ENCODE measurements at places on chromosomes 4 and X.

DNA sequence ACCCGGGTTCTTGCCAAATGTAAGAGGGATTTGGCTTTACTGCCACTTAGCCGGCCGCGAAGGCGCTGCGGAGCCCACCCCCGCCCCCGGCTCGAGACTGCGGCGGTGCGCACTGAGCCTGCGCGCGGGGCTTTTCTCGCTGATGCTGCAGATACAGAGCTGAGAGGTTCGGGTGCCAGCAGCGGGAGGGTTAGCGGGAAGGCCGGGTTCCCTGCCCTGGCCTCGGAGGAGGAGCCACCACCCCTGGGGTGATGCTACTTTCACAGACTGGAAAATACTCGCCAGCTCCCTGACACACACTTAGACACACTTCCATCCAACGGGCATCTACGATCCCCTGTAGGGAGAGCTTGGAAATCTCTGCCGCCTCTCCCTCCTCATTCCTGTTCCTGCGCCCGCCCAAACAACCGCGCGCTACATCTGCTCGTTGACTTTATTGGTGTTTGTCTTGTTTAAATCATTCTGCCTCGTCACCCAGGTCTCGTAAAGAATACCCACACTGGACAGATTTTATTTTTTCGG is 2.1 kb upstream of the PCDH7 start:
- no peak for DNase-seq

GRCh38 chr4:112513971-112514646 is 1.9 kb downstream of the NEUROG2 start:
- DNase-seq: no peak

- no peak for DNase-seq
These were observed 309.8 kb downstream of the LDB2 start for GRCh38 chr4:16588651-16589050.

DNA sequence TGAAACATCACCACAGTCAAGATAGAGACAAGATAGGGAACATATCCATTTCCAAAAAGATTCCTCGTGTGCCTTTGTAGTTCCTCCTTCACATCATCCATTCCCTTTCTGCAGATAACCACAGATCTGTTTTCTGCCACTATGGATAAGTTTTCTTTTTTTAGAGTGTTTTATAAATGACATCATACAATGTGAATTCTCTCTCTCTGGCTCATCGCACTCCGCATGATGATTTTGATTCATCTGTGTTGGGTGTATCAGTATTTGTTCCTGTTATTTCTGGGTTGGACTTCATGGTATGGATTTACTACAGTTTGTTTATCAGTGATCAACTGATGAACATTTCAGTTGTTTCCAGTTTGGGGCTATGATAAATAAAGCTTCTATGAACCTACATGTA is 23.2 kb upstream of the ANXA3 start:
- no peak for DNase-seq

DNA sequence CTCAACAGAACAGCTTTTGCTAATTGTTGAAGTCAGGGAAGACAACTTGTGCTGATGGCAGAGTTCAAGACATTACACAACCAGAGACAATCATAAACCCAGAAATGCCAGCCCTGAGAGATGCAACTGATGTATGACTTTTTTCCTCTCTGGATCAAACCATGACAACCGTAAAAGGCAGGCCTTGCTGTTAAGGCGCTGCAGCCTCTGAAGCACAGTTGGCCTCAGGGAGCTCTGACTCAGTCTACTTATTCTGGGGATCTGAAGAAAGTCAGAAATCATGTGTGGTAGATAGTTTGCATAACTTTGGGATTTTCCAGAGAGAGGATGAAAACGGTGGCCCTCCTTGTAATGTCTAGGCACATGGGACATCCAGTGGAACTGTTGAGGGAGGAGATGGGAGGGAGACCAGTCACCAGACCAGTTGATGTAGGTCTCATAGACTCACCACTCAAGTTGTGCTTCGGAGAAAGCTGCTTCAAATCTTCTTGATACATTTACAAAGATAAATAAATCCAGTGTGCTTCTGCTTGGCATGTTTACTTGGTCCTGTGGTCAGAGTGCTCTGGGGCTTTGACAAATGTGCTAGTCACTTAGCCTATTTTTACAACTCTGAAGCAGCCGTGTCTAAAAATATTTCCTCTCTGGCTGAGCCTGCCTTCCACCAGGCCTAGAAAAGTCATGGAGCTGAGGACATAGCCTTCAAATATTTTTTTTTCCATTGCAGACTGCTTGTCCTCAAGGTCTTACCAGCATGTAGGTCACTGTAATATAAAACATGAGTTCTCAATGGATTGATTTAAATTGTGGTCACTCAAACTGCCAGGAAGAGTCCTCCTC is 7.5 kb downstream of the HADH start:
- DNase-seq: no peak

DNA sequence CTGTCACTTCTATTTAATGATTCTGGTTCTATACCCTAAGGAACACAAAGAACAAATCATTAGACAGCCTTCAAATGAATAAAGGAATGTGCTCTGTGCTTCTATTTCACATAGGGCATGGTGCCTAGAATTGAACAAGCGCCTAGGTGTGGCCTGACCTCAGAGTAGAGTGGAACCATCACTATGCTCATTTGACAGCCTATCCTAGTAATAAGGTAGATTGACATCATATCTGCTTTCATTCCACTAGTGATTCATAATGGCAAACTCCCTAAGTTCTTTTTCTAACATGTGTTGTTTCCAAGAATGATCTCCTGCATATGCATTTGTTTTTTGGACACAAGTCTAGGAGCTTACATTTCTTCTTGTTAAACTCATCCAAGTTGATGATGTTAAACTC is 36.6 kb downstream of the METTL14 start:
- DNase-seq: no peak

GRCh38 chr4:10180927-10181744 is 64.5 kb upstream of the WDR1 start:
- no peak for DNase-seq
